PC-9 (cell line): ENCODE measurements at places on chromosomes 1 and 21. TPM values are rescaled to one million over a fixed set of nuclear protein-coding genes. Genes with fewer than 3 reads are reported as not detected.

DNALI1 gene
- total RNA-seq = not detected in 2 replicates

CFHR4 gene
- total RNA-seq = not detected in 2 replicates

- H3K36me3 ChIP-seq = no peaks in the 10 kb centered on the region
- no peak overlapping the region for H3K4me3 ChIP-seq
- no peaks in the 10 kb centered on the region for H3K4me1 ChIP-seq
- no peak overlapping the region for H3K27ac ChIP-seq
Observed at GRCh38 chr1:80961464-80962190, 839.1 kb upstream of the ADGRL2 start.

LYSMD1 gene
- total RNA-seq = 7.6 and 12.8 TPM in 2 replicates

- H3K27me3 ChIP-seq = no peaks in the 10 kb centered on the region
- H3K4me3 ChIP-seq = no peak overlapping the region
- H3K27ac ChIP-seq = no peak overlapping the region
- H3K36me3 ChIP-seq = peaks cover 47% of the 10 kb centered on the region
- H3K4me1 ChIP-seq = no peaks in the 10 kb centered on the region
Observed at GRCh38 chr1:55088413-55088812, 49.1 kb downstream of the PCSK9 start.

GALE gene
- total RNA-seq = 40.5 and 45.8 TPM in 2 replicates

- H3K27me3 ChIP-seq = no peaks in the 10 kb centered on the region
- no peak overlapping the region for H3K27ac ChIP-seq
- H3K4me3 ChIP-seq = no peak overlapping the region
- no peak for DNase-seq
Observed at GRCh38 chr1:75426688-75427087, 184.2 kb downstream of the SLC44A5 start.

GRCh38 chr1:159421821-159422220, 10.2 kb upstream of the OR10J4 start:
- H3K27me3 ChIP-seq = no peaks in the 10 kb centered on the region
- no peaks in the 10 kb centered on the region for H3K4me1 ChIP-seq
- no peak for DNase-seq
- no peak overlapping the region for H3K4me3 ChIP-seq
- H3K27ac ChIP-seq = no peak overlapping the region

HSD3B1 gene
- total RNA-seq = 0.39 TPM in 1 of 2 replicates, not detected in the other

DNA sequence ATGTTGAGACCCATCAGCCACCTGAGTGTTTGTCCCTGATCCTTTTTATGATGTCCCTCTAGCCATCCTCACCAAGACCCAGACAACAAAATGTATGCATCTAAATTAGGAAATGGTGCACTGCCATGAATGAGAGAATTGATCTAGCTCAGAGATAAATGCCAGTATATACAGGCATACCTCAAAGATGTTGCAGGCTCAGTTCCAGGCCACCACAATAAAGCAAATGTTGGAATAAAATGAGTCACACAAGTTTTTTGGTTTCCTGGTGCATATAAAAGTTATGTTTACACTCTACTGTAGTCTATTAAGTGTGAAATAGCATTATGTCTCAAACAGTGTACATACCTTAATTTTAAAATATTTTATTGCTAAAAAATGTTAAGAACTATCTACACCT, 63.9 kb downstream of the CHIA start:
- H3K36me3 ChIP-seq = no peaks in the 10 kb centered on the region
- no peak overlapping the region for H3K4me3 ChIP-seq
- no peaks in the 10 kb centered on the region for H3K4me1 ChIP-seq
- H3K27me3 ChIP-seq = 0 out of 2 replicates have a peak, but pooled peaks cover 10% of the 10 kb centered on the region
- DNase-seq = no peak
- no peak overlapping the region for H3K27ac ChIP-seq

- DNase-seq = no peak
- no peaks in the 10 kb centered on the region for H3K4me1 ChIP-seq
- no peak overlapping the region for H3K27ac ChIP-seq
- H3K27me3 ChIP-seq = no peaks in the 10 kb centered on the region
Observed at GRCh38 chr1:11942280-11942679, 7.8 kb downstream of the PLOD1 start.

ALX3 gene
- total RNA-seq = not detected in 2 replicates

DNA sequence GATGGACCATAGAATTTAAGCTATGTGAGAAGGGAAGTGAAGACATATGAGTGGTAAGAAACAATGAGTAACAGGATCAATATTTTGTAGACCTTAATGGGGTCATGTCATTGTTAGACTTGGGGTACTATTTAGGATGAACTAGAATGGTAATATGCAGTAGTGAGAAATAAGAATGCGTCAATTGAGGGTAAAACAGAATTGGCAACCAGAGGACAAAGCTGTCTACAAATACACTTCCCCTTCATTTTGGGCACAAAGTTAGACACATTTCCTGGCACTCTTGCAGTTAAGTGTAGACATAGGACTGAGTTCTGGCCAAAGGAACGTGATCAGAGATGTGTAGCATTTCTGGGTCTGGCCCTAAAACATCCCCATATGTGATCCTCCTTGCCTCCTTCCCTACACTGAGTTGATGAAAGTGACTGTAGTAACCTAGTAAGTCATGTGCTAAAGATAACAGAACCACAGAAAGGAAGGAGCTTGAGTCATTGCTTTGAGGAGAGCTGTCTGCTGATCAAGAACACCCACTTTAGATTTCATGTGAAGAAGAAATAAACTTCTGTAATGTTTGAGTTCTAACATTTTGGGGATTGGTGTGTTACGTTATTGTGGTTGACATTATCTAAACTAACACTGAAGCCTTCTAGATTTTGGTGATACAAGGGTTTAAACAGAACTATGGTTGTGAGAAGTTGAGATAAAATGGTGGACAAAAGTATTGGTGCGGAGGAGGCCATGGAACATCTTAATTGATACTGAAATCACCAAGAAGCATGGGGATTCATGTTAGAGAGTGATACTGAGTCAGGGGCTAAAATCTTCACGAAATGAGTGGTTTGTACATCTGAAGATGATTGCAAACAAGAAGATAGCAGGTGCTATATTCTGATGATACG, 41.7 kb downstream of the CD55 start:
- DNase-seq = no peak
- H3K4me1 ChIP-seq = no peaks in the 10 kb centered on the region
- peaks cover 6% of the 10 kb centered on the region; the same call in 1 of the 2 replicates for H3K36me3 ChIP-seq
- H3K27me3 ChIP-seq = no peaks in the 10 kb centered on the region
